ENCODE measurements at places on chromosomes 13 and 19.

DNA sequence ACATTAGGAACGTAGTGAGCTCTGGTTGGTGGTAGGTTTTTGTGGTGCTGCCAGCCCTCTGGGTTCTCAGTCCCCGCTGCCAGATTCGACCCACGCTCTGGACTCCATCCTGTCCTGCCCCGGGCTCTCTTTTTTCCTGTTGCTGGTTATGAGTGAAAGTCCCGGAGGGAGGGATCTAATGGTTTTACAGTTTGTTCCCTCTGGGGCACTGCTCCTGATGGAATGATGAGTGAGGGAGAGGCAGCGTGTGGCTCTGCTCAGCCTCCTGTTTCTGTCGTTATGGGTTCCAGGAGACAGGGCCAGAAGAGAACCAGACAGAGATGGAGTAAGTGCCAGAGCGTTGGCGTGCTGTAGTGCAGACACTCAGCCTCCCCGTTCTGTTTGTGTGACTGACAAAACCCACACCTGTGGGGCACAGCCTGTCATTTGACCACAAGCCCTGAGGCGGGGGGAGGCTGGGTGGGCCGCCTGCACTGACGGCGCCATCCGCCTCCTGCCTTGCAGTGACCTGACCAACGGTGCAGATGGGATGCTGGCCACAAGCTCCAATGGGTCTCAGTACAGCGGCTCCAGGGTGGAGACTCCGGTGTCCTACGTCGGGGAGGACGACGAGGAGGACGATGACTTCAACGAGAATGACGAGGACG is 18.3 kb downstream of the ATP4B start:
- no peak for ATAC-seq

GRCh38 chr13:110506859-110507566 is 54.5 kb downstream of the RAB20 start:
- no peak for ATAC-seq

GRCh38 chr13:23632741-23633140 is 62.5 kb downstream of the TNFRSF19 start:
- no peak for ATAC-seq

DNA sequence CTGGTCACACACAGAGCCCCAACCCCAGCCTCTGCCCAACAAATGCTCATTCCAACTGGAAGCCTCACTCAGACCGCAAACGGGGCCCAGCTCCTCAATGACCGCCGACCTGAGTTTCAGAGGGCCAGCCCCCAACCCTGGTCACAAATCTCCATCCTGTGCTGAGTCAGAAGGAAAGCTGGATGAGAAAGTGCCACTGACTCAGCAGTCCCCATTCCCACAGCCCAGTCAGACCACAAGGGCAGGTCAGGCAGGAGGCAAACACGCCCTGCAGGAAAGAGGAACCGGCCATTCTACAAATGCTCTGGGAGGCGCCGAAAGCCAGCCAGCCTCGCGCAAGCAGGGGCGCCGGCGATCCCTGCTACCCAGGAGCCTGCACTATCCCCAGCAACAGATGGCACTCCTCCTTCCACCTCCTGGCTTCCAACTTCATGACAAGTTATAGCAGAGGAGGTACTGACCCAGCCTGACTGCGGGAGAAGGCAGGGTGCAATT is 14.1 kb upstream of the PRKD2 start:
- ATAC-seq, result peak; percentile 54

DNA sequence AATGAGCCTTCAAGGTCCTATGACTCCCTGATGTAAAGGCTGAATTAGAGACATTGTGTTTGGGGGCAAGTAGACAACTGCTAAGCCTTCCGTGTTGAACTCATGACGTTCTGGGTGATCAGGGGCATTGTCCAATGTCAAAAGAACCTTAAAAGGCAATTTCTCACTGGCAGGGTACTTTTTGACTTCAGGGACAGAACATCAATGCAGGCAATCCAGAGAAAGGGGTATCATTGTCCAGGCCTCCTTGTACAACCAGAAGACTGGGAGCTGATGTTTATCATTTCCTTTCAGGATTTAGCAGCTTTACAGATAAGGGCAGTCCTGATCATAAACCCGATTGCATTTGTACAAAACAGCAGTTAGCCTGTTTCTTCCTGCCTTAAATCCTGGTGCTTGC is 25.0 kb upstream of the SMAD9 start:
- no peak for ATAC-seq

DNA sequence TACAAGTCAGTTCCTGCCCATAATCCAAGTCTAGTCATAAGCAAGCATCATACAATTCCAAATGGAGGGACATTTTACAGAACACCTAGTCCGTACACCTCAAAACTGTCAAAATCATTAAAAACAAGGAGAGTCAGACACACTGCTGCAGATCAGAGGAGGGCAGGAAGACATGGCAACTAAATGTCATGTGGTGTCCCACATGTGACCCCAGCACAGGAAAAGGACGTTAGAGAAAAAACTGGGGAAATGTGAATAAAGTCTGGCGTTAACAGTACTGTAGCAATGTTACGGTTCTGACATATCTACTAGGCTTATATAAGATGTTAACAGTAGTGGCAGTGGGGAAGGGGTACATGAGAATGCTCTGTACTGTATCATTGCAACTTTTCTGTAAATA is 2.3 kb downstream of the ZSCAN5A start:
- ATAC-seq, result no peak

DNA sequence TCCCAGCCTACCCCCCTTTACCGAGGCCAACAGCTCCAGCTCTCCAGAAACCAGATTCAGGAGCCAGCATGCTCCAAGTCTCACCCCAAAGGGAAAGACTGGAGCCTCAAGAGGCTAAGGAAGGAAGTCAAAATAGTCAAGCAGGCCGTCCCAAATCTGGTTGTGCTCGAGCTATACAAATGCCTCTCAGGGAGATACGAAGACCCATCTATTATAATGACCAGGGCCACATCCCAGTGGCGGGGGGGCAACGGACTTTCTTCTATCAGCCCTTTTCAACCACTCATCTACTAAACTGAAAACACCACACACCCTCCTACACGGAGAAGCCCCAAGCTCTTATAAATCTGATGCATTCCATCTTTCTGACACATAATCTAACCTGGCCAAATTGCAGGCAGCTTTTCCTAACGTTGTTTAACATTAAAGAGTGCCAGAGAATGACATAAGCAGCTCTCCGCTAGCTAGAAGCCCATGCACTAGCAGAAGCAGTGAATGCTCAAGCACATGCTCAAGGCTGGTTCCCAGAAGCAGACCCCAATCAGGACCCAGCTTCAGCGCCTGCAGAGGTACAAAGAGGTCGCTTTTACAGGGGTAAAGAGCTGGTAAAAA is 104.6 kb upstream of the ZNF98 start:
- ATAC-seq, result no peak

- ATAC-seq, result no peak
Observed at GRCh38 chr19:13007292-13008045, 12.2 kb downstream of the NFIX start.

GRCh38 chr13:102021777-102022176 is 380.1 kb downstream of the FGF14 start:
- ATAC-seq, result no peak

DNA sequence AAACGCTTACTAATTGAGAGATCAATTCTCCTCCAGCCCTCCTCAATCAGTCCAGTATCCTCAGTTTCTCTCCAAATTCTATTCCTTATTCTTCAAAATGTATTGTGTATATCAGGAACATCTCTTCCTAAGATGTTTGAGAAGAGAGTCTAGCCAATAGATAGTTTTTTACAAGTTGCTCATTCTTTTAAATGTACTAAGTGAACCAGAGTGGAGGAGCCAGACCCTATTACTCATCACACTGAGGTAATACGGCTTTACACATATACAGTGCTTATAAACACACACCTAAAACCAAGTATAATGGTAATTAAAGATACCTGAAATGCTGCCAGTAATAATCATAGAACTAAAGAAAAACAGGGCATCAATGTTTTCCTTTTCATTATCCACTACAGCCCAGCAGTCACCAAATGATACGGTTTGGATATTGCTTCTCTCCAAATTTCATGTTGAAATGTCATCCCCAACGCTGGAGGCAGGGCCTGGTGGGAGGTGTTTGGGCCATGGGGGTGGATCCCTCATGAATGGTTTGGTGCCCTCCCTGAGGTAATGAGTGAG is 45.2 kb upstream of the HMGB1 start:
- no peak for ATAC-seq

DNA sequence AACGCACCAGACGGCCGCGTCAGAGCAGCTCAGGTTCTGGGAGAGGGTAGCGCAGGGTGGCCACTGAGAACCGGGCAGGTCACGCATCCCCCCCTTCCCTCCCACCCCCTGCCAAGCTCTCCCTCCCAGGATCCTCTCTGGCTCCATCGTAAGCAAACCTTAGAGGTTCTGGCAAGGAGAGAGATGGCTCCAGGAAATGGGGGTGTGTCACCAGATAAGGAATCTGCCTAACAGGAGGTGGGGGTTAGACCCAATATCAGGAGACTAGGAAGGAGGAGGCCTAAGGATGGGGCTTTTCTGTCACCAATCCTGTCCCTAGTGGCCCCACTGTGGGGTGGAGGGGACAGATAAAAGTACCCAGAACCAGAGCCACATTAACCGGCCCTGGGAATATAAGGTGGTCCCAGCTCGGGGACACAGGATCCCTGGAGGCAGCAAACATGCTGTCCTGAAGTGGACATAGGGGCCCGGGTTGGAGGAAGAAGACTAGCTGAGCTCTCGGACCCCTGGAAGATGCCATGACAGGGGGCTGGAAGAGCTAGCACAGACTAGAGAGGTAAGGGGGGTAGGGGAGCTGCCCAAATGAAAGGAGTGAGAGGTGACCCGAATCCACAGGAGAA is 1.9 kb downstream of the PPP1R12C start:
- no peak for ATAC-seq

GRCh38 chr13:26695360-26695705 is 65.3 kb downstream of the GPR12 start:
- no peak for ATAC-seq

- ATAC-seq, result no peak
Observed at GRCh38 chr13:71021825-71022422, 845.1 kb downstream of the DACH1 start.

- ATAC-seq, result no peak
Observed at GRCh38 chr19:49058562-49058961, 1.0 kb upstream of the CGB7 start.

GRCh38 chr13:50192272-50192813 is 177.1 kb downstream of the KCNRG start:
- ATAC-seq, result no peak

DNA sequence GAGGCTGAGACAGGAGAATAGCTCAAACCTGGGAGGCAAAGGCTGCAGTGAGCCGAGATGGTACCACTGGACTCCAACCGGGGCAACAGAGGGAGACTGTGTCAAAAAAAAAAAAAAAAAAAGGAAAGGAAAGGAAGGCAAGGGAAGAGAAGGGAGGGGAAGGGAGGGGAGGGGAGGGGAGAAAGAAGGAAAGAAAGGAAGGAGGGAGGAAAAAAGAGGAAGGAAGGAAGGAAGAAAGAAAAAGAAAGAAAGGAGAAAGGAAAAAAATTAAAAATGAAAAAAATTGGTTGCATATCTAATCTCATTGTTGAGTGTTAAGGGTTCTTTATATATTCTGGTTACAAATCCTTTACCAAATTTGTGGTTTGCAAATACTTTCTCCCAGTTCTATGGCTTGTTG is 45.7 kb downstream of the ACSBG2 start:
- no peak for ATAC-seq

GRCh38 chr19:58001895-58002369 is 688 bp downstream of the ZNF606 start:
- peak; percentile 2 for ATAC-seq

GRCh38 chr19:51627491-51628138 is 2.6 kb downstream of the SIGLEC5 start:
- no peak for ATAC-seq

- ATAC-seq, result no peak
Observed at GRCh38 chr13:61156753-61157152, 258.9 kb downstream of the PCDH20 start.

DNA sequence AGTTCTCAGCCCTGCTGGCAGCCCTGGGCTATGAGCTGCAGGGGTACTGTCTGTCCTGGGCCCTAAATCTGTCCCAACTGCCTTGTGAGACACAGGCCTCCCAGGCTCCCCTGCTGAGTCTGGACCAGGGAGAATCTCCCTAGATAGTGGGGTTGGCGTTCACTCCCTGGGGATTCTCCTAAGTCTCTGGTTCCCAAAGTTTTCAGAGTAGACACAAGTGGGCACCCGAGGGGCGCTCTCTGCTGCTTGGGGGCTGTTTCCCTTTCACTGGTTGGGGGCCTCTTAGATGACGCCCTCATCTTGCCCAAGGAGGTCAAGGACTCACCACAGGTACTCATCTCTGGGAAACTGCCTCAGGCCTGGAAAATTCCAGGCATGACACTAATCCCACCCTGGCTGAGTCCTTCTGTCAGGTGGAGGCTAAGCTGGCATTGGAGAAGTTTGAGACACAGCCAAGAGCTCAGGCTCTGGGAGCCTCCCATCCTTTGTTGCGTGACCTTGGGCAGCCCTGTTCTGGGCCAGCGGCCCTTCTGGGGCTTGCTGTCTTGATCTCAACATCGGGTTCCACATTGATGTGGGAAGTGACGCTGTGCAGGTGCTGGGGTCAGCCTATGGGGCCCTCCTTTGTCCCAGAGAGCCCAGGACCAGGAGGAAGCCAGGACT is 3.9 kb downstream of the RPL18A start:
- no peak for ATAC-seq

DNA sequence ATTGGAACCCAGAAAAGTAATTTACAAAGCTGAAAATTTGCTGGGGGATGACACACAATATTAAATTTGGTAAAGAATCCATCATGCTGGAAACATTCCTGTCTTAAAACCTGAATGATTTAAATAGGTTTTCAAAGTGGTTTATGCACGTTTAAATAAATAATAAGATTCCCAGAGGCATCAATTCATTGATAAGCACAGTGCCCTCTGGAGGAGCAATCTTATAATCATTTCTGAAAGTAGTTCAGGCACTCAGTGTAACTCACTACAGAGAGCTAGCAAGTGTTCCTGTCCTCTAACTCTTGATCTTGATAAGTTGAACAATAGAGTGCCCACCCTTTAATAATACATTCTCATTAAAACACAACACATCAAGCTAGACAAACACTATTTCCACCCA is 43.5 kb upstream of the SHISA2 start:
- ATAC-seq, result no peak

GRCh38 chr13:50227361-50227760 is 212.1 kb downstream of the KCNRG start:
- ATAC-seq, result peak; percentile 77

- ATAC-seq, result peak; percentile 99
Observed at GRCh38 chr19:35124098-35125060, 8.8 kb downstream of the FXYD3 start.

DNA sequence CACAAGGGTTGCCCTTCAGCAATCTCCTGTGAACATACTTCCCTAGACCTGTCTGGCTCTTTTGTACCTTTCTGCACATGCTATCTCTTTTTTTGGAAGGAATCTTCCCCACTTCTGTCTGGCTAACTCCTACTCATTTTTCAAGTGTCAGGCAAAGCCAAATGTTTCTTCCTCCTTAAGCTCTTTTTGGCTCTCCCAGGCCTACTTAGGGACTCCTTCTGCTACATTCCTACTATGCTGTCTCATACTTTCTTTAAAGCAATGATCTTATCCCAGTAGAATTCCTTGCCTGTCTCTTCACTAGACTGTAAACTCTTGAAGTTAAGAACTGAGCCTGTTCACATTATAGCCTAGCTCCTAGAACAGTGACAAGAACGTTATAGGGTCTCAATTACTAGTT is 114.9 kb upstream of the WASF3 start:
- ATAC-seq, result no peak

- ATAC-seq, result no peak
Observed at GRCh38 chr19:42370068-42370520, 20.0 kb downstream of the CNFN start.

- no peak for ATAC-seq
Observed at GRCh38 chr13:33694546-33694945, 123.4 kb upstream of the RFC3 start.

Data from activated T-helper 17 cell treated with anti-CD3 and anti-CD28 coated beads, Interleukin-2, amount 50 U/mL, for 72 hours (primary cell).